ENCODE measurements at places on chromosomes 4 and X.

DNA sequence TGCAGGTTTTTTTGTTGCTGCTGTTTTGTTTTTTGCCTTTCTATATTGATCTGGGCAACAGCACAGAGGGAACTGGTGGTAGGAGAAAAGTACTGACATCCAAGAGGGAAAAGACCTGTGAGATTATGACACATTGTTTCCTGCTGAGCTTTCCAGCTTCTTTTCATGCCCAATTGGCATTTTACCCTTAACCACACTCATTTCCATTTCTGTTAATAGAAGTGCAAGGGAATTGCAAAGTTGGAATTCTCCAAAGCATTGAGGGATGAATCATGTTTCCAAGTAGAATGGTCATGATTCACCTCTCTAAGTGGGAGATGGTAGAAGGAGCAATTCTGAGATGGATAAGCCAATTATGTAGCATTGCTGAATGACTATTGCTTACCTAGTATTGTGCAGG is 161.5 kb downstream of the PPARGC1A start:
- no peak for DNase-seq

- no peak for DNase-seq
Observed at GRCh38 chr4:69727926-69728325, 32.5 kb downstream of the SULT1B1 start.

DNA sequence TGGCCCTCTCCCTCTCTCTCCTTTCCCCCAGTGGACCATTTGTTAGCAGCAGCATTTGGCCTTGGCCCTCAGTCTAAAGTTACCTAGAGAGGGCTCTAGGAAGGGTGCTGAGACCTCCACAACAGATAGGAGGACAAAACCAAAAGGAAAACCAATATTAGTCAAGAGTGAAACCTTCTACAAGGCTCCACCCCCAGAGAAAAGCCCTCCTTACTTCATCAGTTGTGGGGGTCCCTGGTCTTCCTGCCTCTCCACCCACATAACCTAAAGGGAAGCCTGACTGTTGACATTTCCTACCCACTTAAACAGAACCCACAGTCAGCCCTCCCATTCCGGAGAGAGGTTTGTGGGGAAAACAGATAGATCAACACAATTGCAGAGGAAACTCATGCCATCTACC is 4.7 kb upstream of the CD40LG start:
- no peak for DNase-seq

DNA sequence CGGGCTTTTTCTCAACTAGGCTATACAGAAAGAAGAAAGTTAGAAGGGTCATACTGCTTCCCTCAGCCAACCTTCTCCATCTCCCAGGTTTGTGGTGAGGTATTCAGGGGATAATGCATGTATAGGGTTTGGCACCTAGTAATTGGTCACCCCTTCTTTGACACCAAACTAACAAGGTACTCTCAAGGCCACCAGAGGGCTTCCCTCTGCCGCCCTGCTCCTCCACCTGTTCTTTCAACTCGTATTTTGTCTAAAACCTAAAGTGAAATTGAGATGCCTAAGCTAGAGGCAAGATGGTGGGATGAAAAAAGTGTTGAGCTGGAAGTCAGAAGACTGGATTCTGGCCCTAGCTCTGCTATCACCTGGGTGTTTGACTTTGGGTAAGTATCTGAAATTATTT is 22.0 kb downstream of the CT47C1 start:
- no peak for DNase-seq

DNA sequence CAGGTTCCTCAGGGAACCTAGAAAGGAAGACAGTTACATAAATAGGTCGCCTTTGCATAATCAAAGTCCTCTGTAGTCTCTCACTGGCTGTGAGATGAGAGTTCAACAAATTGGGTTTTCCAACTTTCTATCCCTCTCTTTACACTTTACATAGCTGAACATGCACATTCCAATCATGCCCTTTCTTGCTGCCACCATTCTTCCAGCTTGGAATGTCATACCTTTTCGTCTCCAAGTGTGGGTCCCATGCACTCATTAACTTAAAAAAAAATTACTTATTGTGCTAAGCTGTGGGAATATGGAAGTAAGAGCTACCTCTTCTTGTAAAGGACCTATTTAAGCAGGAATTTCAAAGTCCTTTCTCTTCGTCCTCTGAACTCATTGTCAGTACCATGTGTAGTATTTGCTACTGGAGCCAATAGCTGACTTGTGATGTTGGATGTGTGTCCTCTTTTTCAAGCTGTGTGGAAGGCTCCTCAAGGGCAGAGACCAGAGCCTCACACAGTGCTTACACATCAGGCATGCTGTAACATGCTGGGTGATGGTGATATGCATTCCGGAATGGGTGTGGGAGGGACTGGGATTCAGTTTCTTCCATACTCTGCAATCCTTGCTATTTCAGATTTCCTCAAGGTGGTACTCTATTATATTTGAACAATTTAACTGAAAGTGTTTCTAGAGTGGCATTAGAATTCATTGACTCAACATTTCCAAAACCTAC is 7.1 kb downstream of the ENOPH1 start:
- no peak for DNase-seq

GRCh38 chrX:134026565-134027311 is 41.3 kb upstream of the GPC3 start:
- no peak for DNase-seq

GRCh38 chr4:89836897-89837384 is at the start of gene SNCA:
Gene SNCA (minus strand): TSS chr4:89837161. CDS start chr4:89835667, 1,494 bp downstream.
- DNase-seq = no peak

DNA sequence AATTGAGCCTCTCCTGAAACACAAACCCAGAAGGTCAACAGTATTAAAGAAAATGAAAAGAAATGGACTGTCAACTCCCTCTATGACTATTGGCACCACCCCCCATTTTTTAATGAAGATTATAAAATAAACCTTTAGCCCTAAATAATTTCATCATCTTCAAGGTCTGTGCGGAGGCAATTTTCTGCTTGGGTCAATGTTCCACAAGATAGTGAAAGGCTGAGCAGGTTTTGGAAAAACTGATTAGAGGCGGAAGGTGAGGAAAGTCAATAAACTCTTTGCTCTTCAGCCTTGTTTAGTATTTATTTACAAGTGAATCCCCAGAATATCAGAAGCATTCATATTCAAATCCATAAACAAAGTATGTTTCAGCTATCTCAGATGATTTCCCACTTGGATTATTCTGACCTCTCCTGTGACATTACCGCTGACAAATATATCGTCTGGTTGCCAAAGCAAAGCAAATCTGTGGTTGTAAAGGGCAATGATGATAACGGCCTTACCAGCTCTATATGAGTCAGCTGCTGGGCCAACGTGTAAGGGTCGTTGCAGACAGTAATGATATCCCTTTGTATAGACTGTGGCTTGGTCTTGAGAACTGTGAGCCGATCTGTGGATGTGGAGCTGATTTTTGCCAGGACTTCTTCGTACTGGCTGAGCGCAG is 24.0 kb downstream of the RASGEF1B start:
- DNase-seq = no peak

- DNase-seq = no peak
Observed at GRCh38 chr4:121138039-121138825, 25.9 kb downstream of the TNIP3 start.

DNA sequence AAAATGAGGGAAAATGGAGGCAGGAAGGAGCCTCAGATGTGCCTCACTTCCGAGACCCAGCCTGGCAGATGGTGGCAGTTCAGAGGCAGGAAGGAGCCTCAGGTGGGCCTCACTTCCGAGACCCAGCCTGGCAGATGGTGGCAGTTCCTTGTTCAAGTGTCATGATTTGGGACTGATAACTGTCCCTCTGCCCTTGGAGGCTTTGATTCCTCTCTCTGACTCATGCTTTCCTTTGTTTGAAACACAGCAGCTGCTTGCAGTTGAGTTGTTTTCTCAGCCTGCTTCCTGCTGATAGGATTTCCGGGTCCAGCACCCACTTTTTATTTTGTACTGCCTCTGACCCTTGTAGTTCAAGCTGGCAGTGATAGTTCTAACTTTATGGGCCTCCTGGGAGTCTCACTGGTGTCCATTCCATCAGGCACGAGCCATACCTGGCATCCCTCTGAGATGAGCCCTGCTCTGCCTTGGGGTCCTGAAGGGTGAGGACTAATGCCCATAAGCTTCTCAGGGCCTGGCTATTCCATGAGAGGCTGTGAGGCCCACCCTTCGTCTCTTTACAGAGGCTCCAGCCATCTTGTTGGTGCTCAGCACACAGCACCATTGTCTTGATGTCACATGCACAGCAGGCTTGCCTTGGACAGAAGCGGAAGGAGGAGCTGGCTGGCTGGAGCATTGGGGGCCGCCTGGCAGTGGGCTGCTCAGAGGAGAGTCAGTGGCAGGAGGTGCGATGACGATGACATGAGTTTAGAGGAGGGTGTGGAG is 13.0 kb downstream of the RGS12 start:
- DNase-seq = no peak

GRCh38 chr4:41215155-41215554 is 813 bp upstream of the APBB2 start:
- DNase-seq = no peak

- no peak for DNase-seq
Observed at GRCh38 chr4:140719022-140719421, 37.2 kb downstream of the TBC1D9 start.

- DNase-seq = no peak
Observed at GRCh38 chrX:111098874-111099273, 2.9 kb downstream of the PAK3 start.

- no peak for DNase-seq
Observed at GRCh38 chrX:113644426-113644825, 803.8 kb upstream of the AMOT start.

- no peak for DNase-seq
Observed at GRCh38 chr4:7248857-7249256, 56.5 kb downstream of the SORCS2 start.

- no peak for DNase-seq
Observed at GRCh38 chrX:13101441-13102139, 57.2 kb upstream of the FAM9C start.

DNA sequence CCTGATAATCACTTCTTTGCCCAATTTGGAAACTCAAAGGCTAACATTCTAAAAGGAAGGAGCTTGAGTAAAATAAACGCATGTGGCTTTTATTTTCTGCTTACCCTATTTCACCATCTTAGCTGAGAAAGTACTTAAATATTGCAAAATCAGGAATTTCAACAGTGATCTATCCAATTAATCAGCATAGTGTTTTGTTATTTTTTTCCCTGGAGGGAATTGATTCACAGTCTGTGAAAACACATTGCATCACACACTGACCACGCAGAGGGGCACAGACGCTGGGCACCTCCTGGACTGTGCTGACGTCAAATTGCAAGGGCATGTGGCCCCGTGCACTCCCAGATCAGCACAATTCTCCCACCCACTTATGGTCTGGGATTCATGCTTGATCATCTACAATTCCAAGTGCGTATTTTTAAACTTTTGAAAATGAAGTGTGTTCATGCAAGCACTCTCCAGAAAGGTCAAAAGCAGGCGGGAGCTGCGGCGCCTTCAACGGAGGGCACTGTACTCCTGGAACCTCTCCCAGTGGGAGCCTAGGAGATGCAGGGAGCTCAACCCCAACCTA is 320.6 kb upstream of the PPARGC1A start:
- no peak for DNase-seq

DNA sequence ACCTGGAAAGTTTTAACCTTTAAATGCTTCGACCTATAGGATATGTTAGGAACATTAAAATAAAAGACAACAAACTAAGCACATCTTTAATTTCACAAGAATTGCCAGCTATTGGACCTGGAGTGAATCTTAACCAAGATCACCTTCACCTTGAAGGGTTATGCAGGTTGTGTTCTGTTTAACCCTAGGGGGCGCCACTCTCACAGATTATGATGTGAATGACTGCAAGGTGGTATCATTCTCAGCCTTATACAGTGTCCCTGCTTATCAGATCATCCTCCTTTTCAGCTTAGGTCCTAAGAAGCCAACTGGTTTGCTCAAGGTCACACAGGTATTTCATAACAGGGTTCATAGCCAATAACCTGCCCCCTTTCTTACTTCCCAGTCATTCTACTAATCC is 23.5 kb downstream of the INTS6L start:
- DNase-seq = no peak

- no peak for DNase-seq
Observed at GRCh38 chr4:123528501-123529277, 132.1 kb downstream of the SPRY1 start.

- no peak for DNase-seq
Observed at GRCh38 chr4:168826620-168827019, 183.4 kb downstream of the CBR4 start.

DNA sequence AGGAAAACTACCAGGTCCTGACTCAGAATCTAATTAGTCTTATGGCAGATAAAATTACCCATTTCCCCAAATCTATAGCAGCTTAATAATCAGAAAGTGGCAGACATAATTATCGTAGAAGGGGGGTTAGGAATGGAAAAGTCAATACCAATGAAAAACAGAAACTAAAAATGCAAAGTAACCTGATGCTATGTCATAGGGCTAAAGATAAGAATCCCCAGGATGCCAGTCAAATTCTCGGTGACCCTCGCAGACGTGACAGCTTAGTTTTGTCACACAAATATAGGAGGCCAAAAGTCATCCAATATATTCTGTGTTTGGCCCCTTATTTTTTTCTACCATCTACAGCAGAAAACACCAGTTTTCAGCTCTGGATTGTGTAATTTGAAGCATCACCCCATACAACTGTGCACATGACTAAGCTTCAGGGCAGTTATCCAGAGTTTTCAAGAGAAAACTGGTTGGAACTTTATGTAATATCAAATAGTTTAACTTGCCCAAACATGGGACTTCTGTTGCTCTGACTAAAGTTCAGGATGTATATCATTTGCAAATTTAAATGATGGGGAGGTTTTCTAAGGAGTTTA is 30.9 kb downstream of the RASSF6 start:
- peak; percentile 12 for DNase-seq

DNA sequence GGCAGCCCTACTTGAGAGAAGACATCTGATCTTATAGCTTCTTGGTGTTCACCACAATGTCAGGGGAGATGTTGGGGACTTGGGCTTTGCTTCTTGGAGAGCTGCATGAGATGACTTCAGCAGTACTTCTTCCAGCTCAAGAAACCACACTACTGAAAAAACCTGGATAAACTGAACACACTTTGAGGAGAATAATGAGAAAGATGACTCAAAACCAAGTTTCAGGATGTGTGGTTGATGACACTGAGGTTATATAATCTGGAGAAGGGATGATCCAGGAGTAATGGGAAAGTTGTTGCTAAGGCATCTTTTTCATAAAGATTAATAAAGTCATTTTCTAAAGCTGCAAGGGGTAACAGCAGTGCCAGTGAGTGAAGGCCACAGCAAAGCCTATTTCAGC is 58.4 kb upstream of the PNPLA4 start:
- DNase-seq = no peak

DNA sequence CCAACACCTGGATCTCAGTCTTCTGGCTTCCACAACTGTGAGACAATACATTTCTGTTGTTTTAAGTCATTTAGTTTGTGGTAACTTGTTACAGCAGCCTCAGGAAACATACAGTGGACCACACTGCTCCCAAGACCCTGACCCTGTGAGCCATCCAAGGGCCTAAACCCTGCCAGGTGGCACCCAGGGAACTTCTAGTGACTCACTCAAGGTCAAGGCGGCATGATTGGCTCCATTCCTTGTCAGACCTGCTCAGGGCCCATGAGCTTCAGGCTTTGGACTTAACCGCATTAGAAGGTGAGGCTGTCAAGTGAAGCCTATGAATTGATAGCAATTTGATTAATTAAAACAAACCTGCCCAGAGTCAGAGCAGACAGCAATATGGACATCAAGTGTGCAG is 165.7 kb upstream of the MAMLD1 start:
- no peak for DNase-seq
